NCI-H1092 (cell line): ENCODE measurements at places on chromosomes 13 and 19.

GRCh38 chr19:3145909-3146676 lies 10.3 kb downstream of the GNA15 start:
- no peak for DNase-seq

DNA sequence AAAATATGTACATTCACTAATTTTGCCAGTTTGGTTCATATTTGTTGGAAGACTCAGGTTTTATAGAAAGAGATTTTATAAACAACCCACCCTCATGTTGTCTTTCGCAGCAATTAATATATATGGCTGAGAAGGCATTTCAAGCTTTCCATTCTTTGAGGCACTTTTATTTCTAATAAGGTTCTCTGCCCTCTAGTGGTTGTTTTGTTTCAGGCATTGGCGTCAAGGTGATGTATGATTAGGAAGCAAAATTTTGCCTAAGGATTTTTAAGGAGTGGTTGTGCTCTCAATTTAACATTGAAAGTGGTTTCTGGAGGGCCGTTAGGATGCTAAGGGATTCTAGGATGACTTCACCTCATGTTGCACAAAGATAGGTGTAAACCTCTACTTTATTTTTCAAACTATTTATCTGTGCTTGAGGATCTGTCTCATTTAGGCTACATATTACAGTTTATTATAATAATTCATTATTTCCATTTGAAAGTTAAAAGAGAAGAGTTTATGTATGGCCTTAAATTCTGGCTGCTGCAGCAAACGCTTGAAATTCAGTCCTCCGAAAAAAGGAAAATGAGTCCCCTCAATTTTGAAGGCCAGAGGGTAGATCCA lies 35.9 kb downstream of the OXGR1 start:
- DNase-seq, result peak; percentile 68

- DNase-seq, result no peak
Observed at GRCh38 chr13:30038884-30039283, 188.5 kb upstream of the UBL3 start.

DNA sequence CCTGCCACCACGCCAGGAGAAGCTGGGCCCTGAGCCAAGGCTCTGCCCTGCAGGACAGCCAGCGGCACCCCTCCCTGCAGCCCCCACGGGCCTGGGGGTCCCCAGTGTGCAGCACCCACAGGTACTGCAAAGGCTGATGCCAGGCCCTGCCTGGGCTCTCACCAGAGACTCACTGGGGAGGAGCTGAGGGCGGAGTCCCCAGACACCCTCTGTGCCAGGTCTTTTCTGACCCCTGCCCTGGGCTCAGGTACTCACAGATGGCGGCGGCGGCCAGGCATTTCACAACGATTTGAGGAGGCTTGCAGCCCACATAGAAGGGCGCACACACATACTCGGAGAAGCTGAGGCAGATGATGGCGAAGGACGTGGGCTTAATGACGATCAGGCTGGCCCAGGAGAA lies 5.7 kb downstream of the SLC7A9 start:
- no peak for DNase-seq

GRCh38 chr13:80040981-80041317 lies 300.0 kb downstream of the SPRY2 start:
- DNase-seq, result no peak

GRCh38 chr13:25702386-25702785 lies 330.6 kb downstream of the ATP8A2 start:
- no peak for DNase-seq

- no peak for DNase-seq
Observed at GRCh38 chr13:109509154-109509900, 277.1 kb downstream of the IRS2 start.

DNA sequence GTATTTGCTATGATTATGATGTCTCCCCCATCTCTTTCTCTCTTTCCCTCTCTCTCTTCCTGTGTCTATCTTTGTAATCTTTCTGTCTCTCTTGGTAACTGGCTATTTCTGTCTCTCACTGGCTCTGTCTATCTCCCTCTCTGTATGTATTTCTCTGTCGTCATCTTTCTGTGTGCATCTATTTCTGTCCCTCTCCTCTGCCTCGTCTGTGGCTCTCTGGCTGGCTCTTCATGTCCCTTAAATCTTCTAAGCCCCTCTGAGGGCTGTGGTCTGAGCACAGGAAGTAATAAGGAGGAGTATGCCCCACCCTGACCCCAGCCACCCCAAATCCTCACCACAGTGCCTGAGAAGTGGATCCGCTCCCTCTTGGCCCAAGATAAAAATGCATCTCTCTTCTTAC lies 104.4 kb downstream of the DNAJC15 start:
- no peak for DNase-seq

GRCh38 chr19:55650126-55650557 lies 2.1 kb downstream of the CCDC106 start:
- DNase-seq, result no peak

- DNase-seq, result peak; percentile 60
Observed at GRCh38 chr19:34712395-34713261, 21.4 kb upstream of the ZNF181 start.

DNA sequence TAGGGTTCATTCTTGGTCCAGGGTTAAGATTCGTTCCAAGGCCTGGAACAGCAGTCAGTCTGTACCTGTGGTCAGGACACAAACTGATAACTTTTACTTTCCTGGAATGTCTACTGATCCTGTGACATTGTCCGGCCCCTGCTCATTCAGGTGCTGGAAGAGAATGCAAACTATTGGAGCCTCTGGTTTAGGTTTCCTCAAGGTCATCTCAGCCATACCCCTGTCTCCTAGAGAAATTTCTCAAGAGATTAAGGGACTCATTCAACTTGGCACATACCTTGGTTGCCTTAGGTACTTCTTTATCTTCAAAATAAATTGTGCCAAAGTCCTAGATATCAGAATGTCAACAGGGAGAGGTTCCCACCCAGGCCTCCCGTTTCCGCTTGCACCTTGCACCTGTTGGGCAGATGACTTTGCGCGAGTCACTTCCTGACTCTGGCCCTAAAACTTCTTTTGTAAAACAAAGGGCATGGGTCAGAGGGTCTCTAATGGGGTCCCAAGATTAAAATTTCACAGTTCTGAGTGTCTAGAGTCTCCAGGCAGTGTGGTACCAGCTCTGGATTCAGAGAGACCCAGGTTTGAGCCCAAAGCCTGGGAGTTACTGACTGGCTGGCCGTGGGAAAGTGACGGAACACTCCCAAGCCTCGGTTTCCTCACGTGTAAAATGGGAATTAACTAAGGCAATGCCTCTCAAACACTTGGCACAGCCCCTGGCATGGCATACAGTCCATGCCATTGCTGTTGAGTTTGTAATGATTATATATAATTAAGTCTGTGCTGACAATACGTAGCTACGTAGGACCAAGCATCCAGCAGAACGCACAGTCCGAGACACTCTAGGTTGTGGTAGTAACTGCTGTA lies 25.8 kb upstream of the CYP2S1 start:
- DNase-seq, result no peak

- DNase-seq, result no peak
Observed at GRCh38 chr13:99035715-99036114, 57.9 kb upstream of the DOCK9 start.

DNA sequence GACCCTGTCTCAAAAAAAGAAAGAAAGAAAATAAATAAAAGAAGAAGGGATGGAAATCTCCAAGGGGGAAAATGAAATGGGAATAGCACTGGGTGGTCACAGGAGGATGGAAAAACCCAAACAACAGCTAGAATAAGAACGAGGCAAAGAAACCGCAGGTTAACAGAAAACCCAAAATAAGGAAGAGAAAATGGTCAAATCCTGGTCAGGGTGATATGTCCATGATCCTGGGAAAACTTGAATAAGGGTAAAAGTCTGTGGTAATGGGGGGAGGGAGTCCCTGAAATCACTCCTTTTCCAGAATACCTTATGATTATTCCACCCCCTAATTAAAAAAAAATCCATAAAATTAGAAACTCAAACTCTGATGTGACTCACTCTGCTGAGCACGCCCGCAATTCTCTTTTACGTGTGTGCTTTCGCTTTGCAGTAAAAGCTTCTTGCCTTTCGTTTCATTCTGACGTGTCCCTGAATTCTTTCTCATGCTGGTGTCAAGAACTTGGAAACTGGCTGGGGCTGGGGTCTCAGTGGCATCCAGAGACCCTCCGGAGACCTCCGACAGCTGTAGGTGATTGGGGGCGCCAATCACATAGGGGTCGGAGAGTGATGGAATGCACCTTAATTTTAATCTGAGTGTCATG lies 4.3 kb upstream of the NAXD start:
- DNase-seq, result no peak

- no peak for DNase-seq
Observed at GRCh38 chr19:47019431-47020041, at the start of gene NPAS1. NPAS1 (plus strand) TSS chr19:47019837; CDS start chr19:47021048, 1,211 bp downstream.

- no peak for DNase-seq
Observed at GRCh38 chr19:29695765-29696564, 19.1 kb downstream of the C19orf12 start.

DNA sequence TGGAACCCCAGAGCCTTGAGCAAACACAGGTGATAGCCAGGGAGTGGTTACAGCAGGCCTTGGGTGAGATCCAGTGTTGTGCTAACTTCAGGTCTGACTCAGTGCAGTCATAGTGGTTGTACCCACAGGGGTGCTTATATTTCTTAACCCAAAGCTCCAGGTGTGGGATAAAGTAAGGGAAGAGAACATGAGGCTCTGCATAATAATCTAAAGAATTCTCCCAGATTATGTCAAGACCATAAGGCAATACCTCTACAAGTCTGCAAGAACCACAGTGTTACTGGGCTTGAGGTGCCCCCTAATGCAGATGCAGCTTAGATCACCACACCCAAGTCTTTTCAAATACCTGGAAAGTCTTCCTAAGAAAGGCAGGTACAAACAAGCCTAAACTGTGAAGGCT lies 485.4 kb downstream of the RFC3 start:
- no peak for DNase-seq

DNA sequence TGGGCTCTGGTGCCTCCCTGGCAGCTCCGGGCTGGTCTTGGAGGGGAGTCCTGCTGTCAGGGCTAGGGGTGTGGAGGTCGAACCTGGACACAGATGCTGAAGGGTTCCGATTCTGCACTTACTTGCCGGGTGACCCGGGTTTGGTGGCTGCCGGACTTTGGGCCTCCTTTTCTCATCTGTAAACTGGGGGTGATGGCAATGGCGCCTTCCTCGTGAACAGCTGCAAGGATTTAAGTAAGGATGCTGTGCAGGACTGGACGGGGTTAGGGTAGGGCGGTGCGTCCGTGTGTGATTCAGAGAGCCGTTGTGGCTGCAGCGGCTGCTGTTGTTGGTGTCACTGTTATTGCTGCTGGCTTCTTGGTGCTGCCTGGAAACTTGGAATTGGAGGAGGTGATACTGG lies 2.4 kb downstream of the HPN start:
- no peak for DNase-seq

- peak; percentile 5 for DNase-seq
Observed at GRCh38 chr13:108342369-108343289, 73.1 kb downstream of the TNFSF13B start.

- no peak for DNase-seq
Observed at GRCh38 chr13:77406644-77407440, 79.9 kb upstream of the MYCBP2 start.

DNA sequence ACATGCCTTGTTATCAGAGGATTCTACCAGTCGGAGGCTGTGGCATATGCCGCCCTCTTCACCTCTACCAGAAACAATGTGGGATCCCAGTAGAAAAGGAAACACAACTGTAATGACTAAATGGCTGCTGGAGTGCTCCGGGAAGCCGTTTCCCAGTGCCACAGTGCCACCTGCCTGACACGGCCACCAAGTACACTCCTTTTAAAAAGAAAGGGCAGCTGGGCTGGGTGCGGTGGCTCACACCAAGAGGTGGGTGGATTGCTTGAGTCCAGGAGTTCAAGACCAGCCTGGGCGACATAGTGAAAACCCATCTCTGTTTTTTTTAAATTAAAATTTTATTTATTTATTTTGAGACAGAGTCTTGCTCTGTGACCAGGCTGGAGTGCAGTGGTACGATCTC lies 67.3 kb downstream of the TRPM4 start:
- peak; percentile 4 for DNase-seq

DNA sequence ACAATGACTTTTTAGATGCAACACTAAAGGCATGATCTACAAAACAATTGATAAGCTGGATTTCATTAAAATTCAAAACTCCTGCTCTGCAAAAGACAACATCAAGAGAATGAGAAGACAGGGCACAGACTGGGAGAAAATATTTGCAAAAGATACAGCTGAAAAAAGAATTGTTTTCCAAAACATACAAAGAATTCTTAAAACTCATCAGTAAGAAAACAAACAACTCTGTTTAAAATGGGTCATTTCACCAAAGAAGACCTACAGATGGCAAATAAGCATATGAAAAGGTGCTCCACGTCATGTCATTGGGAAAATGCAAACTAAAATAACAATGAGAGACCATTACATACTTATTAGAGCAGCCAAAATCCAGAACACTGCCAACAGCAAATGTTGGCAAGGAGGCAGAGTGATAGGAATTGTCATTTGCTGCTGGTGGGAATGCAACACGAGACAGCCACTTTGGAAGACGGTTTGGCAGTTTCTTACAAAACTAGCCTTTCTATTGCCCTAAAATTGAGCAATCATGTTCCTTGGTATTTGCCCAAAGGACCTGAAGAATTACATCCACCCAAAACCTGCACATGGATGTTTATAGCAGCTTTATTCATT lies 39.2 kb downstream of the FLT1 start:
- DNase-seq, result no peak

DNA sequence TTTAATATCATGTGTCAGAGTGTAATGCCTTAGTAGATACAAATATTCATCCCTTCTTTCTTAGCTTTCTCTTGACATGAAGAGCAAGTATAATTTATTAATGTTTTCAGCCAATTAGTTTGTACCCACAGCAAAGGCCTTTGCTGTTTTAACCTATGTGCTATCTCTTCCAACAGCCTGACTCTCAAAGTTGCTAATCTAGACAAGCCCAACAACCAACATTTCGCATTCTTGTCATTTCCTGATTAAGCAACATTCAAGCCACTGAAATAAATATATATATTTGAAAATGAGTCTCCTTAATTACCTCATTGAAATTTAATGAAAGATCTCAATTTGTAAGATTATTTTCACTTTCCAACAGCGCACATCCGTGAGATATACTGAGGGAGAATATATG lies 18.5 kb downstream of the EPSTI1 start:
- DNase-seq, result no peak
